PC-3 (cell line): ENCODE measurements at places on chromosomes 1 and 21.

- no peak for DNase-seq
These were observed 5.0 kb downstream of the ATP1A4 start for GRCh38 chr1:160156361-160156760.

GRCh38 chr1:78387201-78387600 lies 103.6 kb upstream of the PTGFR start:
- no peak for DNase-seq

DNA sequence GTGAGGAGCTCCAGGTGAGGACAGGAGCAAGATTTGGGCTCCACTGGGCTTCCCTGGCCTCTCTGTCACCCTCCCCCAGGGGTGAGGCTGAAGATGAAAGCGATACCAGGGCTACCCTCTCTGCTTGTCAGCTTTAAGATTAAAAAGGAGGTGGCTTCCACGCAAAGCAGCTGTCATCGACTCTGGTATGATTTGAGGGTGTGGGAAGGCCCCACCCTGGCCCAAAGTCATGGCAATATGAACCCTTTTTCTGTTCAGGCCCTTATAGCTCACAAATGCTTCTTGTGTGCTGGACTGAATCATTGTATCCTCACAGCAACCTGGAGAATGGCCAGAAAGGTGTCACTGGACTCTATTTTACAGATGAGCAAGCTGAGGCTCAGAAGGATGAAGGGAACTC lies 41.6 kb downstream of the NUAK2 start:
- peak; percentile 43 for DNase-seq

GRCh38 chr1:112855152-112855828 lies 100.7 kb downstream of the SLC16A1 start:
- no peak for DNase-seq

GRCh38 chr1:157723157-157723556 lies 22.6 kb upstream of the FCRL3 start:
- no peak for DNase-seq

DNA sequence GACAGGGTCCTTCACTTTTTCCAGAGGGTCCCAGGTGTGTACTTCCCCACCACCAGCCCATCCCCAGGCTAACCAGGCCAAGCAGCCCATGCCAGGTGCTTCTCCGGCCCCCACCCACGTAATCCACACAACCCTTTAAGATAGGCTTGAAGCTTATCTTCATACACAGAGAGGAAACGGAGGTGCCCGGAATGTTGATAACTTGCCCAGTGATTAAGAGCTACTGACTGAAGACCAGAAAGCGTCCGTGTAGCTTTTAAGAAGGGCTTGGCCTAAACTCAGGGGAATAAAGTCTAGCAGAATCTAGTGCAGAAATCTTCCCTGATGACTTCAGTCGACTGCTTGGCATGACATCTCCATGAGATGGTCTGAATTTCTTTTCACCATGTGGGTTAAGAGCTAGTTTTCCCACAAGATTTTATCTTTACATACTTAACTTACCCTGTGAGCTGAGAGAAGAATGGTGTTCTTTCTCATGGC lies 138.7 kb downstream of the GALNT2 start:
- no peak for DNase-seq

DNA sequence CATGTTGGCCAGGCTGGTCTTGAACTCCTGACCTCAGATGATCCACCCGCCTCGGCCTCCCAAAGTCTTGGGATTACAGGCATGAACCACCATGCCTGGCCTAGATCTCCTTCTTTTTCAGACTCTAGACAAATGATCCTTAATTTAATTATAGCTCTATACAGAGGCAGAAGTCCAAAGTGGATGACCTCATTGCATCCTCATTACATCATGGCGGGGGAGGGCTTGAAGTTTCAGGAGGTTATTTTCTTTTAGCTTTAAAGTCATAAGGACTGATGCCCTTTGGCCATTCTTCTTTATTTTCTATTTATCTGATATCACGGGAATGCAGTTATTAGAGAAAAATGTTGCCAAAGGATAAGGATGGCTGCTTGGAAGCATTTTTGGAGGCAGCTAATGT lies 14.1 kb upstream of the MARK1 start:
- DNase-seq: no peak

GRCh38 chr1:66022904-66023620 lies 230.4 kb downstream of the PDE4B start:
- peak; percentile 15 for DNase-seq

DNA sequence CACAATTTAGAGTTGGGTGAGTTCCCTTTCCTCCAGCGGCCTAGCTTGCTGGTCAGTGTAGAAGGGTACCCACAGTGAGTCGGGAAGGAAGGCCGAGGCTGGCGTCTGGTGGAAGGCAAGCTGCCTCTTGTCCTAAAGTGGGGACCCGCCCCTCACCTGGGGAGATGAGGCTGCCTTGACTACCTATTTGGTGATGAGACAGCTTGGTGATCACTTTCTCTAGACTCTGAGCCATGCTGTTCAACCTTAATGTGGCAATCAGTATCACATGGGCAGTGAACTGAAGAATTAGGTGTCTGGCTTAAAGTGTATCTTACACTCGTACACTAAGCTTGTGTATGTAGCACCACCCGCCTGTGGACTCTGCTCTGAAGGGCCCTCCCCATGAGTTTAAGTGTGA lies 100.7 kb downstream of the COLGALT2 start:
- no peak for DNase-seq

GRCh38 chr1:160205242-160206035 lies at the start of gene PEA15:
TSS of gene PEA15 (plus strand) at chr1:160205384. CDS start at chr1:160211545, 6,161 bp downstream.
- DNase-seq: peak; percentile 68

GRCh38 chr1:37175666-37176215 lies 141.4 kb upstream of the GRIK3 start:
- no peak for DNase-seq

- no peak for DNase-seq
These were observed 317.9 kb downstream of the NFIA start for GRCh38 chr1:61400131-61400770.

- DNase-seq: no peak
These were observed 178.8 kb downstream of the SYT2 start for GRCh38 chr1:202531472-202531811.

DNA sequence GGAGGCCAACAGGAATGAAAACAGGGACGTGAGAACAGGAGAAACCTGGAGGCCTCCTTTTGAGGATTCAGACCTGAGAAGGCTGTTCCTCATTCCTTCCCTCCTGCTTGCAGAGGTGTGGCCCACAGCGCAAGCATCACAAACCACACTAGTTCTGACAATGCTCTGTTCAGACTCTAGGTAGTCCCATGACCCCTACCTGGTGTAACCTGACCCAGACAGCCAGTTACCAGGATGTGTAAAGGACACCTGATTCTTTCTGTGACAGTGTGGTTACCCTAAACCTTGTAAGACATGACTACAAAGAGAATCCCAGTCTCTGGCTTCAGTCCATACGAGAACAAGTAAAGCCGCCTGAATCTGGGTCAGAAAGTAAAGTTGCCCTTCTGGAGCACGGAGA lies 3.2 kb downstream of the MECR start:
- DNase-seq: peak; percentile 59

- no peak for DNase-seq
These were observed 36.0 kb upstream of the GNG12 start for GRCh38 chr1:67869233-67869632.

GRCh38 chr1:232084584-232085223 lies 458.1 kb downstream of the DISC1 start:
- peak; percentile 46 for DNase-seq

- DNase-seq: no peak
These were observed 111.9 kb downstream of the DENND1B start for GRCh38 chr1:197663162-197663953.

GRCh38 chr1:10380594-10381275 lies 18.1 kb upstream of the PGD start:
- DNase-seq: peak; percentile 86

DNA sequence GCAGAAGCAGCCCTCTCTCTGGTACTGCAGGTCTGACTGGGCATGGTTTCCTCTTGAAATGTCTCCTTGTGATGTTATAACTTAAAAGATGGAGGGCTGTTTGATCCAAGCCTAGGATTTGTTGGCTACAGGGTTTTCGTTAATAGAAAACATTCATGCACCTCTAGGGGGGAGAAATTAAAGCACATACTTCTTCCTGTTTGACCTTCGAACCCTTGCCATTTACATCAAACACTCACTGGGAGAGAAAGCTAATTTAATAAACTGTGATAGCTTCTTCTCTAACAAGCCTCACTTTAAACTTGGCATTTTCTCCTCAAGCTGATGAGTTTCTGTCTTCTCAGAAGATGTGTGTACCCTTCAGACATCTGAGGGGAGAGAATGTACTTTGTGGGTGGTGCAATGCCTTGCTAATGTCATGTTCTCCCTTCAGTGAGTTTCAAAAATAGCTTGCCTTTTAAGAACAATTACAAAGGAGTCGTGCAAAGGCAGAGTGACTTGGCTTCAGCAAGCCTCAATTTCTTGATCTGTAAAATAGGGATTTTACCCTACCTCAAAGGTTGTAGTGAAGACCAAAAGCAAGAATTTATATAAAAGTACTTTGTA lies 20.4 kb downstream of the CACHD1 start:
- DNase-seq: no peak

- DNase-seq: no peak
These were observed 23.0 kb upstream of the ITLN1 start for GRCh38 chr1:160907976-160908375.

DNA sequence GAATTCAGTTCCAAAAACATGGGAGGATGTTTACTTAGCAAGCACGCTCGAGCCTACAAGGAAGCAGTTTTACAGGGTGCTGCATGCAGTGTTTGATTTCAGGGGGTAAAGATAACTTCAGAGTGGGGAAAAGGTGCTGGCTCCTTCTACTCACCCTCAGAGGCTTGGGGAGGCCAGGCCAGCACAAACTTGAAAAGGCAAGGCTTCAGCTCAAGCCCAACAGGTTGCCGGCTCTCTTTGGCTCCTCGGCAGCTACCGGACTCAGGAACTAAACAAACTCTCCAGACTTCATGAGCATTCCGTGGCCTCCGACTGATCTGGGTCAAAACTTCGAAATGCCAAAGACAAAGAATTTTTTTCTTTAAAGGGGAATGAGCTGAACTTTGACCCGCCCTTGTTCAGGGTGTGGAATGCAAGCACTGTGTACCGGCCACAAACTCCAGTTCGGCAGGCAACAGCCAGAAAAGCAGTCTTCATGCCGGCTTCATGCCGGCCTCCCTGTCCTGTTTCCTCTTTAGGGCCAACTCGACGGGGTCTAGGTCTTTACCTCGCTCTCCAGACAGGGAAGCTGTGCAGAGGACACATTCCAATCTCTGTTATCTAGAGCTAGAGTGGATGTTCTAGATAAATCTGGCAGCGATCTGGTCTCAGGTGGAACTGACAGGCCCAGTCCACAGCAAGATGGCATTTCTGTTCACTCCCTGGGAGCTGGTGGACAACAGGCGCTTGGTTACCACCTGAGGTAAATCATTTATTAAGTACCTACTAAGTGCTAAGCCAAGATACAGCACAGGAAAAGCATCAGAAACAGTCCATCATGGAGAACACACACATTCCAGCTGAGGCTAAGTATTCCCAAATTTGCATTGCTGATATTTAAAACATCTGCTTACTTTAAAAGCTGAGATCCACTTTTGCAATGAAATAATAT lies 75.0 kb downstream of the CD46 start:
- DNase-seq: peak; percentile 64

DNA sequence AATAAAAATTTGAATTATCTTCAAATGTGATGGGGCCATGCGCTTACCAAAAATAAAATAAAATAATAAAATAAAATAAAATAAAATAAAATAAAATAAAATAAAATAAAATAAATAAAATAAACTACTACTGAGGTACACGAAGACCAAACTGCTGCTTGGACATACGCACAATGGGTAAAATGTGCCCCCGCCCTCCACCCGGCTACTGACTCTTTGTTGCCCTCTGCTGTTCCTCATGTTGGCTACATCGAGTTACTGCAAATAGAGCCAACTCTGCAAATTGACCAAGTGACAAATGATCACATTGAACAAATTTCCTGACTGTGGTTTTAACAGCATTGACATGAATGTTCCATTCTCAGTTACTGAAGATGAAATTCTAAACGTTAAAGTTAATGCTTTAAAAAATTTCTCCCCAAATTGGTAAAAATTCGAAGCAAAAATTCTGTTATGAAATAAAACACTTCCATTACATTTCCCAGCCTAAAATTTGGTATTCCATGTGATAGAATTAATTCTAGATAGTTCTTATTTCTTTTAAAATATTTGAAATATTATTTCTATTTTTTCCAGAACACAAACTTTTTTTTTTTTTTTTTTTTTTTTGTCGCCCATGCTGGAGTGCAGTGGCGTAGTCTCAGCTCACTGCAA lies 18.8 kb upstream of the MAP1LC3C start:
- DNase-seq: peak; percentile 84

- no peak for DNase-seq
These were observed 27.5 kb downstream of the ADGRB2 start for GRCh38 chr1:31736675-31737074.

- DNase-seq: peak; percentile 76
These were observed 100.2 kb downstream of the DPYD start for GRCh38 chr1:97820470-97821188.

DNA sequence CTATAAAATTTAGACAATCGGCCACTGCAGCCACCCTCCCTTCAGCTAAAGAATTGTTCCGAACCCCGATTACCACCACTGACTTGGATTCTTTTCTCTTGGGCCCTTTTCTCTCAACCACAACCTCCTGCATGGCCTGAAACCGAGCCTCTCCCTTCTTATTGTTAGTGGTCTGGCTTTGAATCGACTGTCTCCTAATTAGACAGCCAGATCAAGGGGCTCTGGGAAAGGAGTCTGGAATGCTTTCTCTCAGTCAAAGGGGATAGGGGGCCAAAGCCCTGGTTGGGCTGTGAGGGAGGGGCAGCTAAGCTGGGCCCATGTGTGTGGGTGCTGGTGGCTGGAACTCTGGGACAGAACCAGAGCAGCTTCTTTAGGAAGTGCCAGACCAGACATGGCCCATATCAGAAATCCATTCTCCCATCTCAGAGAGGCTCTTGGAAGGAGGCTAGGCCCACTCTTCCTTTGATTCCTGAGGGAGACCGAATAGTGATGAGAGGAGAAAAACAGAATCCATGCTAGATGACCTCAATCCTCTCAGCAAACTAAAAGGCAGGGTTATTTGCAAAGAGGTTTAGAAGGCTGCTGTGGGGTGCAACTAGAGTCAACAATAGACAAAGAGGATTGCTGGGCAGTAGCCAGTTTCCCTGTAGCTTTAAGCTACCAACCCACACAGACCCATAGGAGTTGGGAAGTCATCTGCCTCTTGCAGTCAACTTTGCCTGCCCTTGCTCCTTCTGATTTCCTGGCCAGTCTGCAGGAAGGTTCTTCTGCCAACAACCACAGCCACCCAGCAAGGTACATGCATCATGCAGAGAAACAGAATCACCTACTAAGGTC lies 117.6 kb downstream of the AK5 start:
- no peak for DNase-seq

GRCh38 chr1:100904528-100904927 lies 8.6 kb downstream of the SLC30A7 start:
- no peak for DNase-seq
